ENCODE measurements at places on chromosomes 13 and 19.

GRCh38 chr19:10554760-10555609 is 10.8 kb downstream of the KRI1 start:
- no peak for ATAC-seq

GRCh38 chr13:100648354-100648753 is 26.2 kb downstream of the TMTC4 start:
- no peak for ATAC-seq

- ATAC-seq, result peak; percentile 65
Measured at GRCh38 chr19:18481505-18482222, 40.2 kb downstream of the ELL start.

DNA sequence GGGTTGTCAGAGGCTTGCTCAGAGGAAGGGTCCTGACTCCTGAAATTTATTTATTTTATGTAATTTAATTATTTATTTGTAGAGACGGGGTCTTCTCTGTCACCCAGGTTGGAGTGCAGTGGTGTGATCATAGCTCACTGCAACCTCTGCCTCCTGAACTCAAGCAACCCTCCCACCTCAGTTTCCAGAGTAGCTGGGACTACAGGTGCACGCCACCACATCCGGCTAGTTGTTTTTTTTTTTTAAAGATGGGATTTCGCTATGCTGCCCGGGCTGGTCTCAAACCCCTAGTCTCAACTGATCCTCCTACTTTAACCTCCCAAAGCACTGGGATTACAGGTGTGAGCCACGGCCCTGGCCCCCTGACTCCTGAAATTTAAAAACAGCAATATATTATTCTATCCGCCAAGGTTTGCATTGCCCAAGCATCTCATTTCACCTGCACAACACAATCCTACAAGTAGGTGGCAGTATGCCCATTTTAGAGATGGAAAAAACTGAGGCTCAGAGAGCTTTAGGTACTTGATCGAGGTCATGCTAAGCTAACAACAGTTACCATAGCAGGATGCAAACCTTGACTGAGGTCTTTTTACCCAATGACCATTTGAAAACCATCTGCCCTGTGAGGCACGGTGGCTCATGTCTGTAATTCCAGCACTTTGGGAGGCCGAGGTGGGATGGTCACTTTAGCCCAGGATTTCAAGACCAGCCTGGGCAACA is 18.1 kb downstream of the ARHGEF18 start:
- ATAC-seq, result peak; percentile 84

DNA sequence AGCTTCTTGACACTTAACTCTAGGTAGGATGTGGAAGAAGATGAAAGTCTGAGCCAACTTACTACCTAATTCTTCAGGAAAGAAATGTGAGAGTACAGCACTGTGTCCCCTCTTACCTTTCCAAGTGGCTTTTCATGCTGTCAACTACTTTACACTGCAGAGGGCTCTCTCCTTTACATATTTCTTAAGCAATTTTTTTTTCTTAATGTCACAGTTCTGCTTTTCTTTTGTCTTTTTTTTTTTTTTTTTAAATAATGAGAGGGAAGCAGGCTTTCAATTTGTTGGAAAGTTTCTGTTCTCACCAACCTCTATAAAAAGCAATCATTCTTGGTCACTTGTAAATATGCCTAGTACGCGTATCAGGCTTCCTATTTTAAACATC is 212.7 kb upstream of the MIR17HG start:
- ATAC-seq, result no peak

- ATAC-seq, result no peak
Measured at GRCh38 chr13:73466561-73466960, 407.8 kb downstream of the KLF5 start.

DNA sequence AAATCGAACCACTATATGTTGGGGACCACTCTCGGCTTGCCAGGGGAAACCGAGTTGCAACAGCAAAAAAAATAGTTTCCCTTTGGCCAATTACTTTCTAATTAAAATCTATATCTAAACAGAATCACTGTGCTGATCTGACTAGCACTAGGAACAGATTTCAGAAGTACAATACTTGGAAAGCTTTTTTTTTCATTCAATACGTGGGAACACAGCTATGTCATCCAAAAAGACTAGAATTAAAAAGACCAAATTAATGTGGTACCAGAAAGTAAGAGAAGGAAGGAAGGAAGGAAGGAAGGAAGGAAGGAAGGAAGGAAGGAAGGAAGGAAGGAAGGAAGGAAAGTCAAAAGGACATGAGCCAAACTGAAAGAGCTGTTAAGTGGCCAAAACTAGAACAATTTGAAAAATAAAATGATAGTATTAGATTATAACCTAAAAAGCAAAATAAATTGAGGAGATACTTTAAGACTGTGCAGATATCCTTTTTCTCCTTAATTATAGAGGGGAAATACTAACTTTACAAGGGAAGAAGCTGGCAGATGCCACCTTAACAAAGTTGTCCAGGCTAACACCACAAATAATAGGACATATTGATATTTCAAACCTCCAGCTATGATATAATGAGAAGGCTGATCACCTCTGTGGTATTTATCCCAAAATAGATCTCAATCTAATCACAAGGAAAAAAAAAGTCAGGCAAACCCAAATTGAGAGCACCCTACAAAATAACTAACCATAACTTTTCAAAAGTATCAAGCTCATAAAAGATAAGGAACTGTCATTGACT is 63.9 kb downstream of the DIAPH3 start:
- ATAC-seq, result no peak

DNA sequence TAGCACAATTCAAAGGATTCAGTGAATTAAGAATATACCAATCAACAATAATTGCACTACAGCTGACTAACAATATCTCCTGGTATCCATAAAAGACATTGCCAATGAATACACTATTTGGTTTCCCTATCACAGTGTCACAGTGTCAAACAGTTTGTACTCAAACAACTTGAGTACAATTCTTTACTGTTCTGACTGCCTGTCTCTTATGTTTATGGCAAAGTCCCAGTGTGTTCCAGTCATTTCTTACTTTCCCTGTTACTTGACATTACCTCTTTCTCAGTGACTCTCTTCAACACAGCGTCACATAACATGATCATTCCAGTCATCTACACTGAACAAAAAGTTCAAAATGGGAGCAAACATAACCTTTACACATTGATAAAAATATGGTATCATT is 21.2 kb upstream of the RNASEH2B start:
- peak; percentile 21 for ATAC-seq

DNA sequence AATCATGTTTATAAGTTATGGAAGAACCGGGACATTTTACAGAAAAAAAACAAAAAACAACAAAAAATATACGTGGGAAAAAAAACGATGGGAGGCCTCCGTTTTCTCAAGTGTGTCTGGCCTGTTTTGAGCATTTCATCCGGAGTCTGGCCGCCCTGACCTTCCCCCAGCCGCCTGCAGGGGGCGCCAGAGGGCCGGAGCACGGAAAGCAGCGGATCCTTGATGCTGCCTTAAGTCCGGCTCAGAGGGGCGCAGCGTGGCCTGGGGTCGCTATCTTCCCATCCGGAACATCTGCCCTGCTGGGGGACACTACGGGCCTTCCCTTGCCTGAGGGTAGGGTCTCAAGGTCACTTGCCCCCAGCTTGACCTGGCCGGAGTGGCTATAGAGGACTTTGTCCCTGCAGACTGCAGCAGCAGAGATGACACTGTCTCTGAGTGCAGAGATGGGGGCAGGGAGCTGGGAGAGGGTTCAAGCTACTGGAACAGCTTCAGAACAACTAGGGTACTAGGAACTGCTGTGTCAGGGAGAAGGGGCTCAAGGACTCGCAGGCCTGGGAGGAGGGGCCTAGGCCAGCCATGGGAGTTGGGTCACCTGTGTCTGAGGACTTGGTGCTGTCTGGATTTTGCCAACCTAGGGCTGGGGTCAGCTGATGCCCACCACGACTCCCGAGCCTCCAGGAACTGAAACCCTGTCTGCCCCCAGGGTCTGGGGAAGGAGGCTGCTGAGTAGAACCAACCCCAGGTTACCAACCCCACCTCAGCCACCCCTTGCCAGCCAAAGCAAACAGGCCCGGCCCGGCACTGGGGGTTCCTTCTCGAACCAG is 1.8 kb upstream of the APOE start:
- ATAC-seq, result peak; percentile 70

DNA sequence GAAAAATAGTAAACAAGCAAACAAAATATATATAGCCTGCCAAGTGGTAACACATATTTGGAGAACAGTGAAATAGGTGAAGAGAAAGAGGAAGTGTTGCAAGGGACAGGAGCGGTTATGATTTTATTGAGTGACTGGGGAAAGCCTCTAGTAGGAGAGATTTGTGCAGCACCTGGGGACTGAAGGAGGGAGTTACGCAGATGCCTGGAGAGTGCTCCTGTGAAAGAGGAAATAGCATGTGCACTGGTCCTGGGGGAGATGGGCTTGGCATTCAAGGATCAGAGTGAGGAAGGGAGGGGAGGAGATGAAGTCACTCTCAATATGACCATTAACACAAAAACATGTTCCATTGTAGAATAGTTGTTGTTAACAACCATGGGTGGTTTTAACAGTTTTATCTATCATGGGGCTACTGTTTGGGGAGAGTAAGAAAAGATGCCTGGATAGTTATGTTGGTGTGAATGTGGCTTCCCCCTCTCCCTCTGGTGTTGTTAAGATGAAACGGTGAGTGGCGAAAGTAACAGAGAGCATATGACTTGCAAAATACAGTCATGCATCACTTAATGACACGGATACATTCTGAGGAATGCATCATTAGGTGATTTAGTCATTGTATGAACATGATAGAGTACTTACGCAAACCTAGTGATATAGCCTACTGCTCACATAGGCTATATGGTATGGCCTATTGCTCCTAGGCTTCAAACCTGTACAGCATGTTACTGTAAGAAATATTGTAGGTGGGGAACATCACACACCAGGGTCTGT is 251.7 kb upstream of the ARGLU1 start:
- ATAC-seq, result no peak

- no peak for ATAC-seq
Measured at GRCh38 chr19:38243279-38243673, 12.9 kb downstream of the PPP1R14A start.

DNA sequence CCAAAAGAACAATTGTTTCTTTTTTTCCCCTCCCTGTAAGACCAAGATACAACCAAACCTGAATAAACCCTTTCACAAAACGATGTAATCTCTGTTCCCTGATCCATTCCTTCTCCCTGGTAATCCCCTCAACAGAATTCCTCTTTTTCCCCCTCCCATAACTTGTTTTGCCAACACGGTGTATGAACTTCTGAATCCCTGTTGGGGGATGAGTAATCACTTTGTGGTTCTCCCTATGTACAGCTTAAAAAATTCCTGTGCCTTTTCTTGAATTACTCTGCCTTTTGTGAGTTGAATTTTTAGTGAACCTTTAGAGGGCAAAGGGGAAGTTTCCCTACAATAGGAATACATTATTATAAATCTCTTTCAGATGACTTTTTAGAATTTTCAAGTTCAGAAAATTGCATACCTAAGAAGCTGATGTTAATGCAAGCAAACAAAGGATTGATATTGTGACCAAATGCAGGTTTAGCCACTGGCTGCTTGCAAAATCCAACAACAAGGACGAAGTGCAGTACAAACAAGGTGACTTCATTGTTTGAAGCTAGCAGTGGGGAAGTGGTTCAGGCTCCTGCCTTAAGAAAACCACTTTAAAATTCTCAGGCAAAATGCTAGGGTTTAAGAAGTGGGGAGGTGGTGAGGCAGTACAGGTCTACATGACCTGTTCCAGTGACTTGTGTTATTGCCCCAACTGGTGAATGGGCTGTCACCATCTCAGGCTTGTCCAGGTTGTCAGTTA is 15.0 kb upstream of the EPSTI1 start:
- ATAC-seq, result no peak

DNA sequence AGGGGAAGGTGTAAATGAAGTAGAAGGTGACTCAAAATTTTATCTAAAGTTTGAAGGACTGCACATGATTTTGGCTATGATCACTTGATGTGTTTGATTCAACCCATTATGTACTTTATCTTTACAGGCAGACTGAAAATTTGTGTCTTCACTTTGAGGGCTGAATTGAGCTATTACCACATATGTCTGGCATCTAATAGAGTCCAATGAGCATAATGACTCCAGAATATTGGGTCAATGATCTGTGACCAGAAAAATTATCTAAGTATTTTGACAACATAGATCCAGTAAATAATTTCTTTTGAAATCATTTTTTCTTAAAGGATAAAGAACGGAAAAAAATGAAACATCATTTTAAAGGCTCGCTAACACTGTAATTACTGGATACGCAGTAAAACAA is 2810.0 kb downstream of the PCDH9 start:
- no peak for ATAC-seq

DNA sequence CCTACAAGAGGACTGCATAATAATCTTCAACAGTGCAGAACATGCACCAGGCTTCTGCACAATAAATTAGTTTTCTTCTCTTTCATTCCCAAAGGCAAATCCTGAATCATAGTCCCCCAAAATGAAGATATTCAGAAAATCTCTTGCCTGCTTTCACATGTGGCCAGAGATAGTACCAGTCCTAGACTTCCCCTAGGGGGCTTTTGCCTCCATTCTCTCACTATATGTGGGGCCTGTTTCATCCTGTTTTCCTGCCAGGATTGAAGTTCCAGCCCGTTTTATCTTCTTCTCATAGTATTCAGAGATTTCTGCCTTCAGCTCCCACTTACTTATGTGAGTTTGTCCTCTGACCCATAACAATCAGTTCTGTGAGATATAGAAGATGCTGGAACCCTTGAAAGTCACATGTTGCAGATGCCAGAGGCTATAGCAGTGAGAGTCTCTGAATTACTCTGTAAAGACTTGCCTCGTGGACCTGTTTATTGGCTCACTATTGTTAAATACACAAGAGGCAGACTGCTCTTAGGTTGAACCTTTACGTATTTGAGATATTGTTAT is 421.9 kb upstream of the PCDH9 start:
- no peak for ATAC-seq
